ENCODE measurements at places on chromosomes 2 and 18.

- no peak for DNase-seq
Observed at GRCh38 chr18:67695684-67696083, 179.2 kb upstream of the DSEL start.

DNA sequence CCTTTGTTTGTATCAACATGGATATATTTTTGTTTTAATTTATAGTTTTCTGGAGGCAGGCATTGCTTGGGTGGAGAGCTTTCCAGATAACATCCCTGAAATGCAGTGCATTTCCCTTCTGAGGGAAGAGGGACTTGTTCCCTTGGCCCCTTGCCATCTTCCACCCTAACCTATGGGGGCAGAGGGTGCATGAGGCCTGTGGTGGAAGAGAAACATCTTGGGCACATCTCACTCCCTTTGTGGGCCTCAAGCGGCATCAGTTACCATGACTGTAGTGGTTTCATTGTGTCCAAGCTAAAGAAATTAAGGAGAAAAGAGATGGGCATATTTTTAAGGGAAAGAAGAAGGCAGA, 5.3 kb upstream of the RPL37A start:
- no peak for DNase-seq

GRCh38 chr2:56088411-56088810, 95.4 kb upstream of the CCDC85A start:
- no peak for DNase-seq

- DNase-seq, result no peak
Observed at GRCh38 chr18:32310774-32311173, 120.9 kb downstream of the MEP1B start.

DNA sequence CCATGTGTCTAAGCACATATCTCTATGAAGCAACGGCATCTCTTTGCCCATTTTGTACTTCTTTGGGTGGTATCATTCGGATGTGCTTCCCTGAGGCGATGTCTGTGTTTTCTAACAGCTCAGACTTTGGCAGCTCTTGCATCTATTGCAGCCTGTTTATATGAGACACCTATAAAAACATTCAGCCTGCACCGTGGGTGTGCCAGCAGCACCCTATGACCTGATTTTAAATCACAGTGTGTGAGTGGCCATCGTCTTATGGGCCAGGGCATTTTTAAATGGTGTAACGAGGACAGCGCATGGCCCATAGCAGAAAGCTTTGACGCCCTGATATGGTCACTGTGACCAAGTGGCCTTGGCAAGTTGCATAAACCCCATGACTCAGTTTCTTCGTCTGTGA, 12.9 kb downstream of the NPAS2 start:
- no peak for DNase-seq

- DNase-seq, result peak; percentile 64
Observed at GRCh38 chr18:13265911-13266217, 47.3 kb downstream of the LDLRAD4 start.

DNA sequence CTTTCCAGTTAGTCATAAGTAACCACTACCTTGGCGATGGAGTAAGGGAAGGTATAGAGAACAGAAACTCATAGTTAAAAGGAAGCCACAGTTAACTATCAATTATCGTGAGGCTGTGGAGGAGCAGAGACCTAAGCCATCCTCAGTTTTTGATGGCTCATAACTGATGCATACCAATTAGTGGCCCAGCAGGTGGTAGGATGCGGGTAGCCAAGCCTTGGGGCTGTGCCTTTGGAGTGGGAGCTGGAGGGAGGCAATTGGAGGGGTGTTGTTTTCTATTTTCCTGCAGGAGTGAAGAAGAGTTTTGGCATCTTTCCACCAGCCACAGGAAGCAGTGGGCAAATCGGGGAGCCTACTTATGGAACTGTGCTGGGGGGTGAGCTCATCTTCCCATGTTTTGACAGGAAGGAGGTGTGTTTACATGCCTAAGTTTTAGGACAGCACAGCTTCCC, 194.8 kb downstream of the TPGS2 start:
- no peak for DNase-seq

GRCh38 chr2:86636842-86637241, 13.2 kb upstream of the RNF103 start:
- DNase-seq, result no peak

DNA sequence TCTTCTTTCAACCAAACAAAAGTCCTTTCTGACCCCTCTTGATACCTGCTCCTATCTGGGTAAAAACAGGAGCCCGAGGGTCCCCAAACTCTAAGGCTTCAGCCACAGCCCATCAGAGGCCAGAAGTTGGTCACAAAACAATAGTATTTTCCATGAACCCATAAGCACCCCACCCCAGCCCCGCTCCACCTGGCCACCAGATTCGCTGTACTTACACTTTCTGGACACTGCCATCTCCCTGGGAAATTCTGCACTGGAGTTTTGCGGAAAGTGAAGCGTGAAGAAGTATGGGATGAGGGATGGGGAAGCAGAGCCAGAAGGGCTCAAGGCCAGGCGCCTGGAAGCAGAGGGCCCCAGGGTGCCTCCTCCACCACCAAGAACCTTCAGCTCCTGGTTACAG, 5.2 kb upstream of the RUFY4 start:
- no peak for DNase-seq

GRCh38 chr2:30147196-30147714, 448 bp downstream of the YPEL5 start:
- no peak for DNase-seq

- no peak for DNase-seq
Observed at GRCh38 chr18:41936471-41937134, 18.4 kb upstream of the PIK3C3 start.

GRCh38 chr2:146305164-146305563, 1539.7 kb upstream of the ACVR2A start:
- no peak for DNase-seq

GRCh38 chr18:22471546-22472131, 53.9 kb upstream of the CTAGE1 start:
- no peak for DNase-seq

DNA sequence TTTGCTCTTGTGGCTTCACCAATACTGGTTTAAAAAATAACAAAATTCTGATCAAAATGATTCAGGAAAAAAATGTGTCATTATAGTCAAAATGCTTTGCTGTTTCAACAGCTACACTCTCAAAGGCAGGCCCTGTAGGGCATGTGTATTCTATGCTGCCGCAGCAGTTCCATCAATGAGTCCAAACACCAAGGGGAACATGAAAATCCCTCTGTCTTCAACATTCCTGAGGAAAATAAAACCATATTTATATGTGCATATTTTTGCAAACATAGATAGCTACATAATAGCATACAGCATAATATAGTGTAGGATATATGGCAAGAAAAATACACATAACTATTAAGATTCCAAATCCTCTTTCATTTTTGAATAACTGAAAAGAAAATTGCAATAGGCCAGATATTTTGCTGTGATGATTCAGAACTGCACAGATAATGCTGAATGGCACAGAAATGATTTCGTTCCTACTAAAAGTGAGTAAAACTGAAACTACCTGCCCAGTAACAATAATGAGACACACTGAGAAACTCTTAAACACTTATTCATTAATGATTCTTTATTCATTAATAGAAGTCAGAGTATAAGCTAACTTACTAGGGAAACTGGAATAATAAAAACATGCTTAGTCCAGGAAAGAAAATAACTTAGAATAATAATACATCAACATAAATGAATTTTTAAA, 343.8 kb downstream of the SUCLG1 start:
- no peak for DNase-seq

GRCh38 chr2:61196671-61197070, 34.7 kb downstream of the C2orf74 start:
- DNase-seq, result no peak

- DNase-seq, result no peak
Observed at GRCh38 chr2:99861376-99861760, 281.0 kb downstream of the AFF3 start.

DNA sequence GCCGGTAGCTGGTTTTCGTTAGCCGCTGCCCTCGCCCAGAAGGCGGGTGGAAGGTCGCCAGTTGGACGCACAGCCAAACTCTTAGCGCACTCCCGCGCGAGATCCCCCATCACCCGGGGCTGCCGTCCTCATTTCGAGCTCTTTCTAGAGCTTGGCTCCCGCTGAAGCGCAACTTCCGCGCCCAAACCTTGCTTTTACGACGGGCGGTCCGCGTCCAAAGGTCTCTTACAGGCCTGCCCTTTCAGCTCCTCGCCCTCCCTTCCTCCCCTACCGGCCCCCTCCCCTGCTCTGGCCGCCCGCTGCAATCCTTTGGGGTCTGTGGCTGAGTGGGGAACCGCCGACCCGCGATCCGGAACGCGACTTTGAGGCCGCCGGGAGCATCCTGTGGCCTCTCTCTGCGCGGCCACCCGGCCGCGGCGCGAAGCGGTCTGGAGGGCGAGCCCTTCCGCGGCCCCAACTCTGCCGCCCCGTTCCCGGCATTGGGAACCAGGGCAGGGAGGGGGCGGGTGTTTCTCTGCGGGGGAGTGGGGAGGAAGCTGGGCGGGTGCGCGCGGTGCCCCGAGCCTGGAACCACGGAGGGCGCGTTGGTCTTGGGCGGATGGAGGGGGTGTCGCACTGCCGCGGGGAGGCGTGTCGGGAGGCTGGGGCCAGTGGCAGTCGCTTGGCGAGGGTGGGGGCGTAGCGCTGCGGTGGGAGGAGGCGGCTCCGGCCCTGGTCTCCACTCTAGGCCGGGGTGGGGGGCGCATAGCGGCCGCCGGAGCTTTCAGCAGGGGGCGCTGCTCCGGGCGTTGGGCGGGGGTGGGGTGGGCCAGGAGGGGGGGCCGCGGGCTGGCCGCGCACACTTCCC, at the start of gene GDF7:
Gene GDF7, plus strand, starts transcription at position 841 of the 847 bp plus-strand sequence. CDS start 96 bp downstream, outside the sequence.
- DNase-seq, result peak; percentile 59

DNA sequence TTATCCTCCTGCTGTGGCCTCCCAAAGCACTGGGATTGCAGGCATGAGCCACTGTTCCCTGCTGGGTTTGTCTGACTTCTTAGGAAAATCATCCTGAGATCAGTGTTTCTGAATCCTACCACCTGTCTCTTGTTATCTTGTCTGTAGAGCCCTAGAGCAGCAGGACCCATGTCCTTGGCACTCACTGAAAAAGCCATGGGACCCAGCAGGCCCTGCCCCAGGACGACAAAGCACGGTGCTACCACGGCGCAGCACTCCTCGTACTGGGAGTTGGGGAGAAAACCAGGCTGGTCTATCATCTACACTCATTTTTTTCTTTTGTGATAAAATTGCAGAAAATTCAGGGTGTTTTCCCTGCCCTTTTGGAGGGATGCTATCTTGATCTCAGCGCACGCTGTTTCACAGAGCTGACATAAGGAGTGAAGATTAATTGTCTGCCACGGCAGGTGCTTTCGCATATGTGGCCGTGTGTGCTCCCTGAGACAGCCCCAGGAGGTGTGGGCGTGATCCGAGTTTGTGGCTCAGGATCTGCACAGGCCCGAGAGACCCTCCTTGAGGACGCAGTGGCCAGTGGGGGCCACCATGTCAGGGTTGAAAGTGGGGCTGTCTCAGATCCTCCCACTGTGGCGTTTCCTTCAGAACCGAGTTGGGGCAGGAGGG, 179.1 kb downstream of the LDLRAD4 start:
- peak; percentile 2 for DNase-seq

- DNase-seq, result no peak
Observed at GRCh38 chr2:30392097-30392496, 54.9 kb upstream of the LCLAT1 start.

DNA sequence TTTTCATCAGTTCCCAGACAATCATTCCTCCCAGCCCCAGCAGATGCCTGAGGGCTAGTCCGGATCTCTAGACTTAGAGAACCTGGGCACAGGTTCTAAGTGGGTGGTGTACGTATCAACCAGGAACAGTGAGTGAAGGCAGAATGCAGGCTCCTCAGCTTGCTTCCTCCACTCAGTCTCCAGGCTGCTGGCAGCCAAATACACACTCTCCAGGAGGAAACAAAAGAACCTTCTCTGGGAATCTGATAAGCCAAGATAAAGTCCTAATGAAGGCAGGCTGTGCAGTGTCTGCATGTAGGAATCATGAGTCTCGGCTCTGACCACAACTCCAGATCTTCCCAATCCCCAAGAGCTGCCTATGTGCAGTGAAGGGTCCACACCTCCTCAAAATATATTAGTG, 245.7 kb downstream of the SP3 start:
- DNase-seq, result no peak

Data from activated T-cell treated with anti-CD3 and anti-CD28 coated beads, Interleukin-2, amount 50 U/mL, for 48 hours (primary cell).